Fibroblast of lung (primary cell): ENCODE measurements at places on chromosomes 2 and 18.

DNA sequence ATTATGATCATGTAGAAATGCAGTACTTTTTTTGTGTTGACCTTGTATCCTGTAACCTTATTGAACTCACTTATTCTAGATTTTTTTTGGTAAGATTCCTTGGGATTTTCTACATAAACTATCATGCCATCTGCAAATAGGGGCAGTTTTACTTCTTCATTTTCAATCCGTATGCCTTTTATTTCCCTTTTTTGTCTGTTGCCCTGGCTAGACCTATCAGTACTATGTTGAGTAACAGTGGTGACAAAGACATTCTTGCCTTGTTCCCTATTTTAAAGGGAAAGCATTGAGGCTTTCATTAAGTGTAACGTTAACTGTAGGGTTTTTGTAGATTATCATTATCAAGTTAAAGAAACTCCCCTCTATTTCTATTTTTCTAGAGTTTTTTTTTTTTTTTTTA is 92.3 kb downstream of the LYPD1 start:
- H3K27me3 ChIP-seq, result no peaks in the 10 kb centered on the region
- no peaks in the 10 kb centered on the region for H3K4me1 ChIP-seq
- no peak overlapping the region for H3K27ac ChIP-seq
- DNase-seq, result no peak

DNA sequence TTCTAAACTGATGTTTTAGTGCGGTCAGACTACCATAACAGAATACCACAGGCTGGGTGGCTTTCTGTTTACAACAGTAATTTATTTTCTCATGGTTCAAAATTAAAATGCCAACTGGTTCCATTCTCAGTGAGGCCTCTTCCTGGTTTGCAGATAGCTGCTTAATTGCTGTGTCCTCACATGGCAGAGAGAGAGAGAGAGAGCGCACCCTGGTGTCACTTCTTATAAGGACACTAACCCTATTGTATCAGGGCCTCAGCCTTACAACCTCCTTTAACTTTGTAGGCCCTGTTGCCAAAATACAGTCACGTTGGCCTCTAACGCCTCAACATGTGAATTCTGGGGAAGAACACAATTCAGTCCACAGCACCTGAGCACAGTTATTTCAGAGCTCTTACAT is 37.5 kb upstream of the ZNF385B start:
- no peaks in the 10 kb centered on the region for H3K4me1 ChIP-seq
- DNase-seq, result peak; percentile 11
- no peaks in the 10 kb centered on the region for H3K27me3 ChIP-seq
- H3K4me3 ChIP-seq, result no peak overlapping the region
- no peak overlapping the region for H3K27ac ChIP-seq
- H3K36me3 ChIP-seq, result no peaks in the 10 kb centered on the region

DNA sequence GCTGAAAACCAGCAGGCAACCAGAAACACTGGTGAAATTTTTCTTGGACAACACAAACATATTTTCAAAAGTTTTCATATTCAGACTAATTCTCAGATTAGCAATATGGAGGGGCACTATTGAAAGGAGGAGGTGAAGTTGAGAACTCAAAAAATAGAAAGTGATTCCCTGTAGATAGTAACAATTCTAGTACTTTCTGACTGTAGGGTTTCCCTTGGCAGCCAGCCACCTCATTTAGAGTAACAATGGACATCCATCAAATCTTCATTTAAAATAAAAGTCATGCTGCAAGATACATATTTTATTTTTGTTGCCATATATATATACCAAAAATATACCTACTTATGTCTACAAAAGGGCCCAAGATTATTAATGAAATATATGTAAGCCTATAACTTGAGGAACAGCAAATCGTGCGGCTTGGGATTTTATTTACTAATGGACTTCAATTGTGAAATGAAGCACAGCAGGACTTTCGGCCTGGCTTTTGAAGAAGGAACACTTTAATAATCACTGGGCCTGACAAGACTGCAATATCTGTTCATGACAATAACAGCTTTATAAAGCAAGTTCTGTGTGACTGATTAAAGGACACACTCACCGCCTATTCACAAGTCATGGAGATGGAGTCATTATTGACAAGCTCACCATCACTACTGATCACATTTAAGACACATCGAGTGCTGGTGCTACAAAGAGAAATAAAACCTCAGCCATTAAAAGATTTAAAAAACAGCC is 6.8 kb upstream of the NR4A2 start:
- H3K4me1 ChIP-seq, result peaks cover 3% of the 10 kb centered on the region
- H3K27ac ChIP-seq, result no peak overlapping the region
- no peaks in the 10 kb centered on the region for H3K27me3 ChIP-seq
- H3K36me3 ChIP-seq, result no peaks in the 10 kb centered on the region

GRCh38 chr2:126732682-126733245 is 76.8 kb downstream of the GYPC start:
- DNase-seq, result no peak
- H3K36me3 ChIP-seq, result no peaks in the 10 kb centered on the region
- H3K4me3 ChIP-seq, result no peak overlapping the region
- H3K4me1 ChIP-seq, result no peaks in the 10 kb centered on the region
- peaks cover 2% of the 10 kb centered on the region for H3K27me3 ChIP-seq
- H3K27ac ChIP-seq, result no peak overlapping the region

GRCh38 chr2:159944874-159945273 is 117.5 kb downstream of the PLA2R1 start:
- no peaks in the 10 kb centered on the region for H3K4me1 ChIP-seq
- no peak overlapping the region for H3K4me3 ChIP-seq
- no peak overlapping the region for H3K27ac ChIP-seq
- H3K27me3 ChIP-seq, result no peaks in the 10 kb centered on the region
- DNase-seq, result peak; percentile 19
- H3K36me3 ChIP-seq, result no peaks in the 10 kb centered on the region

GRCh38 chr18:70420146-70420898 is 131.5 kb downstream of the SOCS6 start:
- H3K4me3 ChIP-seq, result no peak overlapping the region
- no peaks in the 10 kb centered on the region for H3K27me3 ChIP-seq
- peak; percentile 93 for DNase-seq
- peaks cover 26% of the 10 kb centered on the region for H3K4me1 ChIP-seq
- no peaks in the 10 kb centered on the region for H3K36me3 ChIP-seq

DNA sequence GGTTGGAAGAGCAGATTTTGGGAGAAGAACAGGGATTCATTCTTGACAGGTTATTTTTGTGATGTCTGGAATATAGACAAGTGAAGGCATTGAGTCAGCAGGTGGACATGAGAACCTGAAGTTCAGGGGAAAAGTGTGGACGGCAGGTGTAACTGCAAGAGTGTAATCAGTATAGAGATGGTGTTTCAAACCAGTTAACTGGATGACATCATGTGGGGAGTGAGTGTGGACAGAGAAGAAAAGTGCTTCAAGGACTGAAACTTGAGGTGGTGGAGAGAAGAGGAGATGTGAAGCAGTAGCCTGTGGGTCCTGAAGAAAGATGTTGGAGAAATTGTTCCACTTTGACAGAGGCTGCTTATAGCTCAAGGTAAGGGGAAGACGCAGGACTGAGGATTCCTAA is 7.1 kb downstream of the IL1RL1 start:
- no peak overlapping the region for H3K27ac ChIP-seq
- H3K36me3 ChIP-seq, result no peaks in the 10 kb centered on the region
- DNase-seq, result no peak
- H3K27me3 ChIP-seq, result no peaks in the 10 kb centered on the region
- H3K4me1 ChIP-seq, result no peaks in the 10 kb centered on the region

DNA sequence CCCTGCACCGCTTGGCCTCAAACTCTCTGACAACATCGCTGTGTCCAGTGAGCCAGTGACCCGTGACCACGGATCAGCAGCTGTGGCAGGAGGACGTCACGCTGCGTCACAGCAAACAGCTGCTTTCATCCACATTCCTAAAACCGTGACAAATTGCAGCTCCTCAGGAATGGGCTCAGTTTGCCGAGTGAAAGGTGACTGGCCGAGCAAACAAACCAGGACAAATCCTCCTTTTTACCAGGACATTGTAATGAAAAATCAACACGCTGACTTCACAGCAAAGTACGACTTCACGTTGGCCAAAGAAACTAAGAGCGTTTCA is 57.6 kb downstream of the PXDN start:
- H3K36me3 ChIP-seq, result peaks cover 19% of the 10 kb centered on the region
- no peak overlapping the region for H3K27ac ChIP-seq
- no peak overlapping the region for H3K4me3 ChIP-seq
- H3K4me1 ChIP-seq, result peaks cover 7% of the 10 kb centered on the region
- DNase-seq, result peak; percentile 96
- H3K27me3 ChIP-seq, result no peaks in the 10 kb centered on the region

DNA sequence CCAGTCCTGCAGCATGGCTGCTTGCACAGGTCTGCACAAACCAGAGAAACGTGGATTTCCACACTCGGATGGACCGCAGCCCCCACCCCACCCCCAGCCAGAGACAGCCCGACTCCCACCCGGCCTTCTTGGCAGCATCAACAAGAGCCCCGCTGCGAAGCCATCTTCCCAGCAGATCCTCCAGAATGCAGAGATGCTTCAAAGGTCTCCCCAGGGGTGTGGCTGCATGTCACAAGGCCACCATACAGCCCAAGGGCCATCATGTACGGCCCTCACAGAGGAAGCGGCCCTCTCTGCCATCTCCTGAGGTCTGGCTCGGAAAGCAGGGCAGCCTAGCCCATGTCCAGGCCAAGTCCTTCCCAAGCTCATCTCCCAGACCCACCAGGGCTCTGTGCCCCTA is 11.5 kb downstream of the DNMT3A start:
- no peak overlapping the region for H3K27ac ChIP-seq
- no peak overlapping the region for H3K4me3 ChIP-seq
- DNase-seq, result no peak
- no peaks in the 10 kb centered on the region for H3K27me3 ChIP-seq
- H3K4me1 ChIP-seq, result peaks cover under 1% of the 10 kb centered on the region

- no peaks in the 10 kb centered on the region for H3K36me3 ChIP-seq
- no peak overlapping the region for H3K4me3 ChIP-seq
- no peaks in the 10 kb centered on the region for H3K27me3 ChIP-seq
- H3K4me1 ChIP-seq, result no peaks in the 10 kb centered on the region
- DNase-seq, result no peak
Observed at GRCh38 chr2:195508139-195508455, 148.9 kb upstream of the SLC39A10 start.

DNA sequence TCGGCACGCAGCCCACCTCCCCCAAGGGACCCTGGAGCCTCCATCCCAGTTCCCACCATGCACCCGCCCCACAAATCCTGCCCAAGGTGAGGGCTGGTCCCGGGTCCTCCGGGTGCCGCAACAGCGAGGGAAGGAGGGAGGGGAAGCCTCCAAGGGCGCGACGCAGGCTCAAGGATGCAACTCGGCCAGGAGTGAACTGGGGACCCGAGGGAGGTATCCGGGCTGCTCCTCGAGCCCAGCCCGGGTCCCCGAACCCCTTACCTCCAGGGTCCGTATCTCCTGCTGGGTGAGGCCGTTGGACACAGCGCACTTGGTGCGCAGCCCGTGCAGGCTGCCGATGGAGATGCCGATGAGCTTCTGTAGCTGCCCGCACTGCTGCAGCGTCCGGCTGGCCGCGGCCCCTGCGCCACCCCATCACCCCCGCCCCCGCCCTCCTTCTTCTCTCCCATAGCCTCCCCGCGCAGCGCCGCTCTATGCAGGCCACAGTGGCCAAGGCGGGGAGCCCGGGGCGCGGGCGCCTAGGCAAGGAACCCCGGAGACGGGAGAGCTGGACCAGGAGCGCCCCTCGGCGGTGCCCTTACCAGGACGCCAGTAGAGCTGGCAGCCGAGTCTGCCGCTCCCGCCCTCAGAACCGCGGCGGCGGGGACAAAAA is 124.1 kb downstream of the ANKRD30BL start:
- H3K36me3 ChIP-seq, result no peaks in the 10 kb centered on the region
- peaks cover 10% of the 10 kb centered on the region for H3K27me3 ChIP-seq
- no peak for DNase-seq
- H3K4me1 ChIP-seq, result no peaks in the 10 kb centered on the region
- no peak overlapping the region for H3K27ac ChIP-seq

- H3K4me1 ChIP-seq, result no peaks in the 10 kb centered on the region
- H3K27me3 ChIP-seq, result no peaks in the 10 kb centered on the region
- DNase-seq, result peak; percentile 47
Observed at GRCh38 chr2:49240608-49241007, 86.3 kb upstream of the FSHR start.

GRCh38 chr2:9813312-9814128 is 29.8 kb upstream of the TAF1B start:
- DNase-seq, result peak; percentile 38
- no peak overlapping the region for H3K27ac ChIP-seq
- no peaks in the 10 kb centered on the region for H3K36me3 ChIP-seq

GRCh38 chr2:239731998-239732665 is 293.0 kb downstream of the NDUFA10 start:
- no peaks in the 10 kb centered on the region for H3K27me3 ChIP-seq
- H3K4me1 ChIP-seq, result no peaks in the 10 kb centered on the region

DNA sequence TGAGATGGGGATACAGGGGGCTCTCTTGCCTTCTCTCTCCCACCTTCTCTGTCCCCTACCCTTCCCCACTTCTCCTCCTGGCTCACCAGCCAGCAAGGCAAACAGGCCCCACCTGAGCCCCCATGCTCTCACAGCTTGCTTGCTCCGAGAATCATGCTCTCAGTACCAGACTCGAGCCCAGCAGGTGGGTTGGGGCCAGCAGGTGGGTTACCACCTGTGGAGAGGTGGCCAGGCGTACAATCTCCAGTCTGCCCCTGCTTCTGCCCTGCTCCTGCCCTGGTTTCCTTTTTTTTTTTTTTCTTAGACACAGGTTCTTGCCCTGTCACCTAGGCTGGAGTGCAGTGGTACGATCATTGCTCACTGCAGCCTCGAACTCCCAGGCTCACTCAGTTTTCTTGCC is 214.5 kb downstream of the SH3RF3 start:
- no peaks in the 10 kb centered on the region for H3K36me3 ChIP-seq
- H3K27me3 ChIP-seq, result no peaks in the 10 kb centered on the region
- no peak overlapping the region for H3K4me3 ChIP-seq
- DNase-seq, result no peak

- peaks cover 4% of the 10 kb centered on the region for H3K27me3 ChIP-seq
- H3K27ac ChIP-seq, result no peak overlapping the region
- no peak for DNase-seq
- H3K4me3 ChIP-seq, result no peak overlapping the region
- H3K4me1 ChIP-seq, result no peaks in the 10 kb centered on the region
Observed at GRCh38 chr18:50131591-50131990, 63.4 kb downstream of the MYO5B start.

DNA sequence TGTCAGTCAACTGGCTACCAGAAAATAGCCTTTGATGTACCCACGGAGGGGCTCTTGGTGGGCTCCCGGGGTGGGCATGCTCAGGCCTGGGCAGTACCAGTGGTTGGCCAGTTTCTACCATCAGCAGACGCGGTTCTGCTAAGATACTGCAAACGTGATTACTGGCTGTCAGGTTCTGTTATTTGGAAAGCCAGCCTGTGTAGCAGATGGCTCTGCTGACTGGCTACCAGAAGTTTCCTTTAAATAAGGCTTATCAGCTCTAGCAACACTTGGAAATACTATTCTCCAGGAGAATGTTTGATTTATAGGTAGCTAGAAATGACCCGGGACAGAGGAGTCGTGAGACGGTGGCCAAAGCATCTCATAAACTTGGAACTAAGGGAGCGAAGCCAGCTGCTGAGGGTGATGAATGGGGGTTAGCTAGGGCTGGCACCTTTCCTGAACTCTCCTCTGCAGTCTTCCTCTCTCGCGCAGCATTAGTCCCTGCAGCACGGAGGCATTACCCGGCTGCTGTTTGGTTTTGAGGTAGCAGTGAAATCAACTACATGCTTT is 171.9 kb downstream of the AGAP1 start:
- H3K4me1 ChIP-seq, result peaks cover 9% of the 10 kb centered on the region
- peak; percentile 67 for DNase-seq
- peak overlapping the region; percentile 41 for H3K4me3 ChIP-seq
- no peaks in the 10 kb centered on the region for H3K27me3 ChIP-seq

GRCh38 chr18:59550174-59550516 is 147.1 kb downstream of the CCBE1 start:
- H3K36me3 ChIP-seq, result no peaks in the 10 kb centered on the region
- peaks cover 22% of the 10 kb centered on the region for H3K4me1 ChIP-seq
- no peaks in the 10 kb centered on the region for H3K27me3 ChIP-seq
- no peak overlapping the region for H3K4me3 ChIP-seq
